ENCODE measurements at places on chromosomes 12 and 14.

GRCh38 chr12:75951399-75952278 lies 79.9 kb downstream of the PHLDA1 start:
- DNase-seq = no peak

DNA sequence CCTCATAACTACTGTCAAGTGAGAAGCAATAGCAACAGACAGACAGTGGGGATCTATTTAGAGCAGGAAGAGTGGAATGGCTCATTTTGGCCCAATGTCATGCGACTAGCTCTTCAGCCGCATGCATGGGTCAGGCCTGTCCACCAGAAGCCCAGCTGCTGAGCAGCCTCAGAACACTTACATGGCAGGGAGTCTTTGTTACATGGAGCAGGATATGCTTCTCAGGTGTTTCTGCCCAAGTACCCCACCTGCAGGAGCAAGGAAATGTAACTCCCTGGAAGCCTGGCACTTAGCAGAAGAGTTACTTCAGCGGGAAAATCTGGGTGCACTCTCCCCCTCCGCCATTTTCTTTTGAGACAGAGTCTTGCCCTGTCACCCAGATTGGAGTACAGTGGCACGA lies 73.5 kb upstream of the ARHGAP5 start:
- no peak for DNase-seq

DNA sequence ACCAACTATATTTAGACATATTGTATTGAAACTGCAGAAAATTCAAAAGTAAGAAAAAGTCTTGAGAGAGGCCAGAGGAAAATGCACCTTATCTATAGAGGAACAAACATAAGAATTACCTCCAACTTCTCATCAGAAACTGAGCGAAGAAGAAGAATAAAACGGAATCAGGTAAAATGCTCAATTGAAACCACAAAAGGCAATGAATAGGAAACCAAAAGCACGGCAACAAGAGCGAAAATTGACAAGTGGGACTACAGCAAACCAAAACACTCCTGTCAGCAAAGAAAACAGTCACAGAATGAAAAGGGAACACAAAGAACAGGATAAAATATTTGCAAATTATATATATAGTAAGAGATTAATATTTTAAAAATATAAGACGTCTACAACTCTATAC lies 61.9 kb upstream of the PARP11 start:
- no peak for DNase-seq

DNA sequence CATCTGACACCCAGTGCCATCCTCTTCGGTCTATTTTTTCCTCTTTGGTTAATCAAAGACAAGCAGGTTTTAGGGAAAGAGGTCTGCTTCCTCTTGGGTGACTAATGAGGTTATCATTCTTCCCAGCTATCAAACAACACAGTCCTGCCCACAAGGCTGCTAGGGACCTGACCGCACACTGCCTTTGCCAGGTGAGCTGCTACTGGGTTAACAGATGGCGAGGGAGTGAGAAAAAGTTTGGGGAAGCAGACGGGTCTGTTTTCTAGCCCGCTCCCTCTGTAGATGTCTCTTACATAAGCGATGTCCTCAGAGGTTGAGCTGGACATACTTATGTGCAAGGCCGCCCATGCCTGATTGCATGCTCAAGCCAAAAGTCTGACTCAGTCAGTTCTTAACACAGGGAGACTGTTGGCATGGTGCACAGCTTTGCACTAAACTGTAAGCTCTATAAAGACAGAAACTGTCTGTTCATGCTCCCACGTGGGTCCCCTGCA lies 94.1 kb downstream of the SLC15A4 start:
- DNase-seq = no peak

GRCh38 chr12:45974171-45974719 lies 16.1 kb downstream of the SCAF11 start:
- no peak for DNase-seq

GRCh38 chr14:90518941-90519256 lies 122.1 kb downstream of the CALM1 start:
- DNase-seq = peak; percentile 20

GRCh38 chr14:36805131-36805559 lies 143.5 kb downstream of the PAX9 start:
- no peak for DNase-seq

DNA sequence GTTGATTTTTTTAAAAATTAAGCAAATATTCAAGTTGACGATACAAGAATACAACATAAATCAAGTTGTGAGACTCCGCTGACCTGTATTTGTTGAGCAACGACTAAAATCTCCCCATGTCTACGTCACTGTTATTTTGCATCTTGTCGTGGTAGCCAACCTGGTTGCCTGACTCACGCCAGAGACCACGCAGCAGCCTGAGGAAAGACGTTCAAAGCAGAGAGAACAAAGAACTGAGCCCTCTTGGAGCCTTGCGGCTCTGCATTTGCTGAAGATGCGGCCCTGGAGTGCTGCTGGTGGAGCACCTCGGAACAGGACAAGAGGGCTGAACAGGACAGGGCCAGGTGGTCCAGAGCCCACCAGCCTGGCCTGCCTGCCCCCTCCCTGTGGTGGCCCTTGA lies 21.4 kb upstream of the DIO3 start:
- no peak for DNase-seq

DNA sequence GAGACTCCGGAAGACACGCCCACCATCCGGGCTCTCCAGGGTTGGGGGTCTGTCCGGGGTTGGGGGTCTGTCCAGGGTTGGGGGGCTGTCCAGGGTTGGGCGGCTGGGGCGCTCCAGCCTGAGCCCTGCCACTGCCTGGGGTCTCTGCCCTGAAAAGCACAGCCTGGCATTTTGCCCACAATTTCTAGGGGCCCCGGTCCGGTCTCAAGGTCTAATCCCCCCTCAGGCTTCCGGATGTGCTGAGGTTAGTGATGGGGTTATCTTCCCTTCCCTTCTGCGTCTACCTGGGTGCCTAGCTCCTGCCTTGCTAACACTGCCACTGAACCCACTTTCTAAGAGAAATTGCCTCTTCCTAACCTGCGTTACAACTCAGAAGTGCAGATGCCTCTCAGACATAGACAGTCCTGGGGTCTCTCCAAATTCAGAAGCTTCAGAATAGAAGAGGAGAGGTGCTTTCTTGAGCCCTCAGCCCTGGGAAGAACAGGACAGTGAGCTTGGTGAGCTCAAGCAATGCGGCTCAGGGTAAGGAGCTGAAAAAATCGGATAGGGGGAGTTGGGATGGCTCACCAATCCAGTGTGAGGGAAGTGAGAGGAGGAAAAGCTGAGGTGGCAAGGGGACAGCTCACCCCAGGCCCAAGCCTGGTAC lies 5.7 kb downstream of the LHX5 start:
- DNase-seq = no peak

- DNase-seq = no peak
Observed at GRCh38 chr14:64235652-64236640, 58.2 kb downstream of the ESR2 start.

DNA sequence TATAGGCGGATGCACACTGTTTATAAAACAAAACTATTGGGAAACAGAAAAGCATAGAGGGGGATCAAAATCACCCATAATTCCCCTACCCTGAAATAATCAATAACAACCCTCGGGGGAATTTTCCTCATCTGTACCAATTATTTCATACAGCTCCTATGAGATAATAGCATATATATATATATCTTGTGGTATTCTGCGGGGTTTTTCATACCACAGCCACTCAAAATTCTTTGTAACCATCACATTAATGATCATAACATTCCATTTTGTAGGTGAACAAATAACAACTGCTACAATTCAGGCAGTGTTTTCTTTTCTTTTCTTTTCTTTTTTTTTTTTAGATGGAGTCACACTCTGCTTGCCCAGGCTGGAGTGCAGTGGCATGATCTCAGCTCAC lies 35.3 kb downstream of the P2RX7 start:
- DNase-seq = no peak

- no peak for DNase-seq
Observed at GRCh38 chr12:43964033-43964432, 128.2 kb downstream of the TMEM117 start.

DNA sequence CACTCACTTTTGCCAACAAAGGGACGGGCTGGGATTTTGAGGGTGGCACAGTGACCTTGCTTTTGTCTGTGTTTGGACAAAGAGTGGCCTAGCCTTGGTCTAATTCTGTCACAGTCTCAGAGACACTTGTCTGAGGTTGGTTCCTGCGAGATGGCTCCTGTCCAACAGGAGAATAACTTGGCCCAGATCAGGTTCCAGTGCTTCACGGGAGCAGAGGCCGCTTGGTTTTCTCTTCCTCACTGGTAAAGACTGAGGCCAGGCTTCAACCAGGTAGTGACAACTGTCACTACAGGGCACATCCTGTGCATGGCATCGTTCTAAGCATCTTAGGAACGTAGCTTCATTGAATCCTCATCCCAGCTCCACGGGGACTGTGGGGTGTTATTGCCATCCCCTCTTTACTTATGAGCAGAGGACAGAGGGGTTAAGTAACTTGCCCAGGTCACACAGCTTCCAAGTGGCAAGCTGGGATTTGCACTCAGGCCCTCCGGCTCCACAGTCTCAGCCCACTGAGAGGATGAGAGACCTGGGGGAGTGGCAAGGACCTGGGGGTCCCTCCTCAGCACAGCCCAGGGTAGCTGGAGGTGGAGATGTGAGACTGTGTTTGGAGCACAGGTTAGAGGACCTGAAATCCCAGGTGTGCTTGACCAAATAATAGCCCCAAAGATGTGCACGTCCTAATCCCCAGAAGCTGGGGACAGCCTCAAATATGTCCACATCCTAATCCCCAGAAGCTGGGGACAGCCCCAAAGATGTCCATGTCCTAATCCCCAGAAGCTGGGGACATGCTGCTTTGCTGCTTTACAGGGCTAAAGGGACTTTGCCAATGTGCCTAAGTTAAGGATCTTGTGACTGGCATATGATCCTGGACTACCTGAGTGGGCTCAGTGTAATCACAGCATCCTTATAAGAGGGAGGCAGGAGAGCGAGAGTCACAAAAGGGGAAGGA lies 179.2 kb upstream of the RTL1 start:
- DNase-seq = no peak

DNA sequence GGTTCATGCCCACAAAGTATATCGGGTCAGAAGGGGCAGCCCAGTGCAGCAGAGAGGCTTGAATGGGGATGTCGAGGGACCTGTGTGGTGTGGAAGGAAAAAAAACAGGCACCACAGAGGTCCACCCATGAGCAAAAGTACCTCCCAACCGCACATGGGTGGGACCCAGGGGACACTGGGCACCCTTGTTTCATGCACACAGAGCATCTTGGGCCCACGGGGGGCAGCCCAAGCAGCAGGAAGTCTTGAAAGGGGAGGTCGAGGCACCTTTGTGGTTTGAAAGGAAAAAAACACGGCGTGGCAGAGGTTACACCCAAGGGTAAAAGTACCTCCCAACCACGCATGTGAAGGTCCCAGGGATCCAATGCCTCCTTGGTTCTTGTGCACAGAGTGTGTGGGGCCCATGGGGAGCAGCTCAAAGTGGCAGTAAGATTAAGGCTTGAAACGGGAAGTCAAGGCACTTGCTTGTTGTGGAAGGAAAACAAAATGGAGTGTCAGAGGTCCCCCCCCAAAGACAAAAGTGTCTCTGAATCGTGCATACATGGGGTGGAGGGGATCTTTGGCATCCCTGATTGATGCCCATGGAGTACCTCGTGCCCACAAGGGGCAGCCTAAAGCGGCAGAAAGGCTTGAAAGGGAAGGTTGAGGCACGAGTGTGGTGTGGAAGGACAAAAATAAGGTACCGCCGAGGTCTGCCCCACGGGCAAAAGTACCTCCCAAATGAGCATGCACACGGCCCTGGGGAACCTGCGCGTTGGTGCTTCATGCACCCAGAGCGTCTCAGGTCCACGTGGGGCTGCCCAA lies 575.5 kb downstream of the ALG10 start:
- no peak for DNase-seq

Measured in central memory CD8-positive, alpha-beta T cell (primary cell).